T-cell (primary cell): ENCODE measurements at places on chromosomes 6 and 20.

GRCh38 chr6:168885751-168886742 lies 367.6 kb downstream of the THBS2 start:
- no peak for DNase-seq

DNA sequence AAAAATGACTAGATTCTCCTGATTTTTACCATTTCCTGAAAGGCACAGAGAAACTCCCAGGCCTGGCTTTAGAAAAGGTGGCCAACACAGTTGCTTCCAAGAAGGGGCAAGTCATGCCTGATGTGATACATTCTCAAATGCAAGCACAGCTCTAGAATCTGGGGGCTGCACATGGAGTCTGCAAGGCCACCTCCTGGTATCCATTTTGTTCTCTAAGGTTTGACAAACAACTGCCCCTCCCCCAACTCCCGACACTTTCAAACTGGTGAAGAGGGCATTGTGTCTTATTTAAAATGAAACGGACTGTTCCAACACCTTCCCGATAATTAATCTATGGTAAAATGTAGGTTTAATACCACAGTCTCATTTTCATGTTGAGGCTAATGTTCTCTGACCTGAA lies 220.2 kb upstream of the CEP162 start:
- no peak for DNase-seq

- no peak for DNase-seq
Measured at GRCh38 chr6:79225717-79226599, 8.5 kb downstream of the HMGN3 start.

DNA sequence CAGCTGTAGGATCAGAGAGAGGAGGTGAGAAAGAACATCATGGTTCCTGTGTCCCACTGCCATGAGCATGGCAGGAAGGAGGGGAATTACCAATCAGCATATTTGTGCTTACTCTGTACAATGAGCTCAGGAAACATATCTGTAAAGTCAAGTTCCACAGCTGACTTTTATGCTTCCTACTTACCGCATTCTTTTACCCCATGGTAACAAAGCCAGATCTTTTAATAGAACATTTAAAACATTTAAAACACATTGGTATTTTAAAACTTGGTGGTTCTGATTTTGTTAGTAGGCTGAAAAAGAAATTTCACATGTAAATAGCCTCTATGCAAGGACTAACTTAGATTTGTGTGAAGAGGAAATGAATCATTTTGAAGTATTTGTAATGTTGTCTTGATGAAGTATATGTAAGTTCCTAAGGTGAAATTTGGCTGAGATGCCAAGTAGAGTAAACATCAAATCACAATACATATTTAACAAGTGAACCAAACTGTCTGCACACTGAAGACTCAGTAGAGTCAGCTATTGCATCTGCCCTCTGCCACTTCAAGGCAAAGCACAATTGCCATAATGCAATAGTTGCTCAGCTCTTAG lies 114.7 kb downstream of the GJA10 start:
- no peak for DNase-seq

- DNase-seq: no peak
Measured at GRCh38 chr6:54299542-54300269, 8.5 kb upstream of the TINAG start.
